ENCODE measurements at places on chromosomes 6 and 20.

GRCh38 chr6:11460837-11461661 is 76.5 kb upstream of the TMEM170B start:
- no peak for DNase-seq

DNA sequence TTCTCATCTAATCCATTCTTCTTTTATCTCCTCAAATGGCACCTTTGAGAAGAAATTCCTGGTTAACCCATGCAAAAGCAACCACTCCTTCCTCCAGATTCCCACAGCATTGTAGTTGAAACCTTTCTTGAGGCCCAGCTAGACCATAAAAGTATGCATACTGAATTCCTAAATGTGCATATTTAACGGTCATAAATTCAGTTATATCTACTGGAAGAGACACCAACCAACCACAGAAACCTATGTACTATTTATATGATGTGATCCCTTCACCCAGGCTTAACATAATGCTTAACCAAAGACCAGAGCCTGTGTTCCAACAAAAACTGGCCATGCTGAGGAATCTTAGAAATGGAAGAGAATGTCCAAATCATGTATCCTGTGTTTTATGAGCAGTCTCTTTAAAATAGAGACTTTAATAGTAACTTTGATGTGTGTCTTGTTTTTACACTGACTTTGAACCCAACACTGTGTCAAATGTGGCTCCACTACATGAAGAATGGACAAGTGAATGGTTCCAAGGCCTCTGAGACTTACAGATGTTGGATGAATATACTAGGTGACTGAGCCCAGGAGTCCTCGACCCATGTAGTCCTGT is 11.4 kb upstream of the TAF8 start:
- no peak for DNase-seq

GRCh38 chr20:62831854-62832211 is 15.0 kb downstream of the COL9A3 start:
- no peak for DNase-seq

- no peak for DNase-seq
These were observed 68.5 kb downstream of the MRPL14 start for GRCh38 chr6:44058617-44059358.

- DNase-seq, result no peak
These were observed 18.1 kb downstream of the BPI start for GRCh38 chr20:38321959-38322598.

GRCh38 chr20:56360133-56360907 is 1.5 kb downstream of the FAM210B start:
- DNase-seq, result no peak

DNA sequence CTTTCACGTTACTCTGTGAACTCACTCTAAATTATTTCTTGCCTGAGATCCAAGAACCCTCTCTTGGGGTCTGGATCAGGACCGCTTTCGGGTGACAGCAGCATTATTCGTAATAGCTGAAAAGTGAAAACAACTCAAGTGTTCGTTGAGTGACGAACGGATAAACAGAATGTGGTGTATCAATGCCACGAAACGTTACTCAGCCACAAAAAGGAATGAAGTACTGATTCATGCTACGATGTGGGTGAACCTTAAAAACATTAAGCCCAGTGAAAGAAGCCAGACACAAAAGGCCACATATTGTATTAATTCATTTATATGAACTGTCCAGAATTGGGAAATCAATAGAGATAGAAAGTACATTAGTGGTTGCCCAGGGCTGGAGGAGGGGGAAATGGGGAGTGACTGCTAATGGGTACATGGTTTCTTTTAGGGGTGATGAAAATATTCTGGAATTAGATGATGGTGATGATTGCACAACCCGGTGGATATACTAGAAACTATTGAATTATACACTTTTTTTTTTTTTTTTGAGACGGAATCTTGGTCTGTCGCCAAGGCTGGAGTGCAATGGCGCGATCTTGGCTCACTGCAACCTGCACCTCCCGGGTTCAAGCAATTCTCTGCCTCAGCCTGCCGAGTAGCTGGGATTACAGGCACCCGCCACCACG is 8.4 kb downstream of the PTGIS start:
- DNase-seq, result no peak

Data from cerebellar nuclear complex (tissue), 1 donor.